ENCODE measurements at places on chromosomes 4 and X.

GRCh38 chr4:41069257-41069656 is 145.1 kb downstream of the APBB2 start:
- DNase-seq, result no peak

GRCh38 chr4:158785718-158786117 is 16.9 kb downstream of the FNIP2 start:
- no peak for DNase-seq

DNA sequence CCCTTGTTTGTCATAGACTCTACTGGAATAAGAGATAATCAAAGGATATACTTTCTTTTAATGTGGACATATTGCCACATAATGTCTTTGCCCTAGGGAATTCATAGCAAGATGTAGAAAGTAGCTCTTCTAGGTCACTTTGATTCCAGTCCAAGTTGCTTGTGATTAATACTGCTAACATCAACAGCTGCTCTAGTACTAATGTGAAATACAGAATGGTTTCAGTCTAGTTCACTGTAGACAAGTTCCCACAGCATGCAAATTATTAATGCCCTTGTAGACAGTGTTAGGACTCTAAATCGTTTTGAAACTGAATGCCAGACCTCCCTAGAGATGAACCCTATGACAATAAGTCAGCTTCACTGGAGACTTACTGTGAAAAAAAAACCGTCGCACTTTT is 494.6 kb upstream of the ATOH1 start:
- no peak for DNase-seq

DNA sequence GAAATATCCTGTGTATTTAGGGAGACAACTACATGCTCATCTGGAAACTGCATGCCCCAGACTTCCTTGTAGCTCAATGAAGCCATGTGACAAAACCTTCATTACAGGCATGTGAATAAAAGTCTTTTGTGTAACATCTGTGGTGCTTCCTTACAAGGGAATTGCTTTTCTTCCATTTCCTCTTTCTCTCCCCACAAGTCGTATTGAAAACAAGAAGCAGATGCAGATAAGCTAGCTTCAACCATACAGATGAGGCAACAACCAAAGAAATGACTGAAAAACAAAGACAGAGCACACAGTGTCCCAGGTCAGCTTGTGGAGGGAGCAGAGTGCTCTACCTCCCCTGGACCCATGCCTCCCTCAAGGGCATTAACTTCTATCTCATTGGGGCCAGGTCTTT is 115.8 kb upstream of the INPP4B start:
- DNase-seq, result no peak

GRCh38 chr4:3225071-3225850 is 23.7 kb upstream of the MSANTD1 start:
- no peak for DNase-seq

DNA sequence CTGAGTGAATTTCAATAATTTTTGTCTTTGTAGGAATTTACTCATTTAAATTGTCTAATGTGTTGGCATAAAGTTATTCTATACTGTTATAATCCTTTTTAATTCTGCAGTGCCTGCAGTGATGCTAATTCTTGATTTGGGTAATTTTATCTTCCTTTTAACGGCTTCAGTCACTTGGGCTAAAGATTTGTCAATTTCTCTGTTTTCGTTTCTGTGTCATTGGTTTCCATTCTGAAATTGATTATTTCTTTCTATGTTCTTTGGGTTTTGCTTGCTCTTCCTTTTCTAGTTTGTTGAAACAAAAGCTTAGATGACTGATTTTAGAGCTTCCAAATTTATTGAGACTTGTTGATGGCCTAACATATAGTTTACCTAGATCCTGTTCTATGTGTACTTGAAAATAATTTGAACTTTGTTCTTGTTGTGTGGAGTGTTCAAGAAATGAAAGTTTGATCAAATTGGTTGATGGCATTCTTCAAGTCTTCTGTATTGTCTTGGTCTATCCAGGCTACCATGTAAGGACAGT is 89.4 kb downstream of the TNIP2 start:
- no peak for DNase-seq

GRCh38 chr4:41458689-41459088 is 79.3 kb upstream of the LIMCH1 start:
- no peak for DNase-seq

DNA sequence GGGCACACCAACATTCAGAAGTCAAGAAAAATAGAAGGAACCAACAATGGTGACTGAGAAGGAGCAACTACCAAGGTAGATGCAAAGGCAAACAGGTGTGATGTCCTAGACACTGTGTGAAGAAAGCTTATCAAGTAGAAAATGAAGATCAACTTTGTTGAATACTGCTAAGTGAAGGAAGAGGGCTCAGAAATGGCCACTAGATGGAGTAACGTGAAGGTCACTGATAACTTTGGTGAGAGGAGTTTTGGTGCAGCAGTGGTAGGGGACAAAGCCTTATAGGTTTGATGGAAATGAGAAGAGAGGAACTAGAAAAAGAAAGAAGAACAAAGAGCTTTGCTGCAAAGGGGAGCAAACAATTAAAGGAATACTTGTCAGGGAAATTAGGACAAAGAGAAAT is 23.5 kb downstream of the OTC start:
- DNase-seq, result no peak

- peak; percentile 76 for DNase-seq
These were observed at the start of gene KLHL2 for GRCh38 chr4:165207431-165208220. KLHL2 (plus strand) TSS chr4:165207561; CDS start chr4:165207877, 316 bp downstream.

Data from activated naive CD4-positive, alpha-beta T cell treated with anti-CD3 and anti-CD28 coated beads, Interleukin-2, amount 50 U/mL, for 16 hours (primary cell).